Stimulated activated CD4-positive, alpha-beta T cell treated with anti-CD3 and anti-CD28 coated beads, TNF-alpha, amount 100 ng/mL, for 24 hours (primary cell): ENCODE measurements at places on chromosomes 12 and 14.

DNA sequence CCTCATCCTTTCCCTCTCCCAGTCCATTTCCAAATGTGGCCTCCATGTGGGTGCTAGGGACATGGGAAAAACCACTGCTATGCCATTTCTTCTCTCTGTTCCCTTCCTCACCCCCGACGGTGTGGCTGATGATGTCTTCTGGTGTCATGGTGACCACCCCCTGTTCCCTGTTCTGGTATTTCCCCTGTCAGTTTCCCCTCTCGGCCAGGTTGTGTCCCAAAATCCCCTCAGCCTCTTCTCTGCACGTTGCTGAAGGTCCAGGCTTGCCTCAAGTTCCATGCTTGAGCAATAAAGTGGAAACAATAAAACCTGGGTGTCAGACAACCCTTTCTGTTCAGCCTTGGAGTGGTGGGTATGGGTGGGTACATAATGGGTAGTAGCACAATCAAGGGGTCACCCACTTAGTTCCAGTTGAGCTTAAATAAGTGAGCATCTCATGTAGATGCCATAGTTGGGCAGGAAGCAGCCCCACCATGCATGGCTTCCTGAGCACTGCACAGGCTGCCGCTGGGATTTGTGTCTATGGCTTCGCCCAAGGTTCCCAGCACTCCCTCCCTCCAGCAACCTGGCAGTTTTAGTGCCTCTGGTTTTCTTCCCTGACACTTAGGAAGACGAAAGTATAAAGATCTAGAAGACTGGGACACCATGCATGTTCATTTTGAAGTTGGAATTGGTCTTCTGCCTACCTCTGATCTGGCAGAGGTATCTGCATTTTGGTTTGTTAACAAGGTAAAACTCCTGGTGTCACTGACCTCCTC is 8.7 kb upstream of the ITFG2 start:
- DNase-seq: no peak

- no peak for DNase-seq
These were observed 55.0 kb upstream of the NELL2 start for GRCh38 chr12:44930972-44931600.

DNA sequence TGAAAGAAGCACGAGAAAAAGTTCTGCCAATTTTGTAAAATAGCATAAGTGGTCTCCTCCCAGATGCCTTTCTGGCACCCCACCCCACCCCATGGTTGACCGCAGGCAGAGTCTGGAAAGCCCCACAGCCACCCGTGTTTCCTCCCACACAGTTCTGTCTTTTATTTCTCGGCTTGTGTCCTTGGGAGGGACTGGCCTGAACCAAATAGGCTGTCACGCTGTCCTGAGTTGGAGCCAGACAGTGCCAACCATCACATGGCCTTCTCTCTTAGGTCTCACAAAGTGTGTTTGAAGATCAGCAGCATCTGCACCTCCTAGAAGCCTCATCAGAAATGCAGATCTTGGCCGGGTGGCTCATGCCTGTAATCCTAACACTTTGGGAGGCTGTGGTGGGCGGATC is 10.2 kb upstream of the LTA4H start:
- no peak for DNase-seq

DNA sequence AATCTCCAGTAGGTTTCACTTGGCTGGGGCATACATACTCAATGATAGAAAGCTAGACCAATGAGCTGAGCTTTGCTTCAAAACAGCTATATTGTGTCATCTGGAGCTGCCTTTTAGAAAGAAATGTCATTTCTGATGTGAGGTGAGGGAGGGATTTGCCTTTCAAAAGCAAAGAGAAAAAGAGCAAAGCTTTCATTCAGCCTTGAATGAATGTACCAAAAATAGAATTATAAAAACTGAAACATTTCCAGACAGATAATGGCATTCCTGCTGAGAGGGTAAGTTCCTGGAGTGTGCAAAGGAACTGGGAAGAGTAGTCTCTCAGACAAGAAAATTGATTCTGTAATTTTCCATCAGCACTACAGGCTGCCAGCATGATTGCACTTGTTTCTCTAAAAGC is 710.0 kb downstream of the LRFN5 start:
- DNase-seq: no peak

GRCh38 chr14:99703381-99703780 is 19.3 kb downstream of the CYP46A1 start:
- no peak for DNase-seq

DNA sequence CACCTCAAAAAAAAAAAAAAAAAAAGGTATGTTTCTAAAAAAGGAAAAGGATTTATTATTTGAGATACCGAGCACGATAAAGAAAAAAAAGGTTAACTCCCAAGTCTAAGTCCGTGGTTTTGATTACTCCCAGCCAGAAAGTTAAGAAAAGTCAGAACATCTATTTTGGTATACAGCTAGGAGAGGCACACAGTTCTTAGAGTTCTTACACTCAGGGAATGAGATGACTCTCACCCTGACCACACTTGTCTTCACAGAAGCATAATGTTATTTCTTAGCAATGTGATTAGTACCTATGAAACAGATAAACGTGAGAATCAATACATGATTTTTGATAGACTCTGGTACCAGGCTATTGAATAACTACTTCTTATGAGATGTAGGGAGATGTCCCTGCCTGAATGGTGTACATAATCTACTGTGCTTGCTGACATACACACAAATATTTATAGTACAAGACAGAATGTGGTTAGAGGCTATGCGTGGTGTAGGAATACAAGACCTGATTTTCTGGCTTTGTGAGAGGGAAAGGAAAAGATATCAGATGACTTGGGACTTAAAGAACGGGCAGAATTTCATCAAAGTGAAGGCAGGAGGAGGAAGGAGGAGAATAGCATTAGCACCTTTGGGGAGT is 31.6 kb downstream of the LIMA1 start:
- no peak for DNase-seq

DNA sequence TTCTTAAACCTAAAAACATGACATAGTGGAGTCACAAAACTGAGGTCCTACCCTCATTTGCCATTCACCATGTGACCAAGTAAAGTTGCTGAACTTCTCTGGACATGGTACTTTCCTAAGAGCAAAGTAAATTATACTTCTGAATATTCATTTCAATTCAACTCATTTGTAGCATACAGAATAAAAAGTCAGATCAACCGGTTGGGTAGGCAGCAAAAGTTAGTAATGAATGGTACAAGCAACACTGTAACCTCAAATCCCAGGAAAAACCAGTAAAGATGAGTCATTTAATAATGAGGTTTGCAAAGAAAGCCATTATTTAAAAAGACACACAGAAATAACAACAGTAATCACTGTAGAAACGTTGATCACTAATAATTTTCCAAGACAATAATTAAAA is 8.7 kb downstream of the POLE2 start:
- DNase-seq: no peak

DNA sequence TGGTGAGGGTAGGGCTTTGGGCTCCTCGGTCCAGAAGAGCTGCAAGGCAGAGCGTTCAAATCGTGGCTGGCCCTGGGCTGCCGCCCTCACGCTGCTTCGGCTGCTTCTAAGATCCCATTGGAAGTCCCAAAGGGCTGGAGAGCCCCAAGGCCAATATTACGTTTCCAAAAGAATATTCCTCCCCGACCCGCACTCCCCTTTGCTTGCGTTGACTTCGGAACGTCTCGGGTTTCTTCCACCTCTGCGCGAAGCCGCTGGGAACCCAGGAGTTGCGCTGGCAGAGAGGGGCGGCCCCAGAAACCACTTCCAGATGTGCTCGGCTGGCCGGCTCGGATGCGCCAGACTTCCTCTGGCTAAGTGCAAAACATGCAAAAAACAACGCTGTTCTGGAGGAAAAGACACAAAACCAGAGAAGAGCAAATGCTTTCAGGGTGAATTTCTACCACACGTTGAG is at the start of gene GLT8D2:
Gene GLT8D2 (minus strand): TSS at position 285 of the 454 bp plus-strand sequence. CDS start 30,539 bp downstream, outside the sequence.
- no peak for DNase-seq

DNA sequence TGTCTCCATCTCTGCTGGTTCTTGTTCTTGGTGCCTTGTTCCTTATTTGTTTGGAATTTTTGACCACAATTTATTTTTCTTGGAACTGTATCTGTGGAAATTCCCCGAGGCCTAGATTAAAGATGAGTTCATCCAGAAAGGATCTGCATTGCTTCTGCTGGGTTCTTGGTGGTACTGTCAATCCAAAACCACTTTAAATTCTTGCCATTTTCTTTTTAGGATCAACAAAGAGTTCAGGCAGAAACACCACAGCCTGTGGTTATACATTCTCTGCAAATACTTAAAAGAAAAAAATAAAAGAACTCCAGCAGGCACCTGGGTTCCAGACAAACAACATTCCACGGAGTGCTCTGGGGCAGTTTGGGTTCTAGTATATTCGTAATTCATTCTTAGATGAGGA is 6.0 kb upstream of the VAMP1 start:
- DNase-seq: no peak

- no peak for DNase-seq
These were observed 62.3 kb downstream of the SPRING1 start for GRCh38 chr12:116675339-116676107.

GRCh38 chr14:78848234-78848820 is 678.2 kb downstream of the NRXN3 start:
- no peak for DNase-seq

- DNase-seq: no peak
These were observed 100.5 kb upstream of the MDM1 start for GRCh38 chr12:68432622-68433021.

DNA sequence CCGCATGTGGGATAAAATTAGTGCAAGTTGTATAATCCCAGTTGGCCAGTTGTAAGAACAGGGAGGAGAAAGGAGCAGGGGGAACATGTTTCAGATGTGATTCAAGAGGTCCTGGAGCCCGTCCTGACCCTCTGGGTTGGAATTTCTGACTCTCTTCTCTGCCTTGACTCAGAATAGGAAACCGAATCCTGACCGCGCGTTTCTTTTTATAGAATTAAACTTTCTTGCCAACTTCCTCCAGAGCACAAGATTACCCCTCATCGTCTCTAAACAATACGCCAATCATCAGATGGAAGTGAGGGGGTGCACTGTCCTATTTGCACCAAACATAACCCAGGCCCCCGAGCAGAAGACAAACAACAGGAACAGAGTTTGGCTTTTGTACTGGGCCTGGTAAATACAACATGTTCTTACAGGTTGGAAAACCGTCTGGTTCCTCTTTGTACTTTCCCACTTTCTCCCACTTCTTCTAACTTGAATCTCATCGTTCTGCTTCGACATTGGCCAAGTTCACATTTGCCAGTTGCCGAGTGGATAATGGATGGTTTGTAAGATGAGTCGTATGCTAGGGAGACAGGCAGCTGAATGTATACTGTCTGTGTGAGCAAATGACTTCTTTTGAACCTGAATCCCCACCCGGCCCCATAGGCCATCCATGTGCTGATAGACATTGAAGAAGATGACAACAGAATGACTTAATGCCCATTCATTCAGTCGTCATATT is 42.6 kb upstream of the MED13L start:
- no peak for DNase-seq

DNA sequence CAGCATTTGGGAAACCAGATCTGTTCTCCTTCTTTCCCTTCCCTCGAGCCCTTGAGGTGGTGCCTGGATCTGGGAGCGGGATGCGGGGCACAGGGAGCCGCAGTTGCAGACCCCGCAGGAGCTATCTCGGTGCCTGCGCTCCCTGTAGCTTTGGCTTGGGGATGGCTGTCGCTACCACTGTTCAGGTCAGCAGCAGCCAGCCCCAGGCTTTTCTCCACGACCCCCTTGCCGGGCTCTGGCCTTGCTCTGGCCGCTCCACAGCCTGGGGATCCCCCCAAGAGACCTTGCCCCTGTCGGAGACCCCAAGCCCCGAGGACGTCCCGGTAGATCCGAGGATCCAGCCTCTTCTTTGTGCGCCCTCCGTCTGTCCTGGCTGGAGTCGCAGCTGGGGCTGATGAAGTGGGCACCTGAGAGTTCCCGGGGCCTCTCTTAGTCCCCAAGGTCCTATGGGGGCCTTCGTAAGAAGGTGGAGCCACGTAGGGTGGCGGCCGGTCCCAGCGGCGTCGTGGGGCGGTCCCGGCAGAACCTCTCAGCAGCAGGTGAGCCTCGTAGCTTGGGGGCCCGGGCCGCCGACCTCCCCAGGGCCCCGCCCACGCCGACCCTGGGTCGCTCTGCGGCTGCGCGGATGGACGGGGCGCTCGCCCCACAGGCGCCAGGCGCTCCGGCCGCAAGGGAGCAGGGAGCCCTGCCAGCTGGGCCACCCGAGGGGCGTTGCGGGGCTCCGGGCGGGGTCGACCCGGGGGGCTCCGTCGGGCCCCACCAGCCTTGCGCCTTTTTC is 1.3 kb downstream of the DDN start:
- DNase-seq: no peak

DNA sequence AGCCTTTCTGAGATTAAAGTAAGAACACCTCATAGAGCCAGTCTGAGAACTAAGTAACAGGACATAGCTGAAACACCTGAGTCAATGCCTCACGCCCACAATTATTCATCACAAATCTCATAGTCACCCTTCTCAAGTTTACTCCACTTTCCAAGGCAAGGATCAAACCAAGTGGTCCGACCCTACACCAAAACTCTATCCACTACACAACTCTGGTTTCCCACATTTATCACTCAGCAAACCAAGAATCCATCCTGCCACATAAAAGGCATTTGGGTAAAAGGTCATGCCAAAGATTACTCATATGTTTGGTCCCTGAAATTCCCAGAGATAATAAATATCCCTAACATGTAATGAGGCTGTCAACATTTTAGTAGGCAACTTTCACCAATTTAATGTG is 144.1 kb downstream of the RPAP3 start:
- DNase-seq: no peak

DNA sequence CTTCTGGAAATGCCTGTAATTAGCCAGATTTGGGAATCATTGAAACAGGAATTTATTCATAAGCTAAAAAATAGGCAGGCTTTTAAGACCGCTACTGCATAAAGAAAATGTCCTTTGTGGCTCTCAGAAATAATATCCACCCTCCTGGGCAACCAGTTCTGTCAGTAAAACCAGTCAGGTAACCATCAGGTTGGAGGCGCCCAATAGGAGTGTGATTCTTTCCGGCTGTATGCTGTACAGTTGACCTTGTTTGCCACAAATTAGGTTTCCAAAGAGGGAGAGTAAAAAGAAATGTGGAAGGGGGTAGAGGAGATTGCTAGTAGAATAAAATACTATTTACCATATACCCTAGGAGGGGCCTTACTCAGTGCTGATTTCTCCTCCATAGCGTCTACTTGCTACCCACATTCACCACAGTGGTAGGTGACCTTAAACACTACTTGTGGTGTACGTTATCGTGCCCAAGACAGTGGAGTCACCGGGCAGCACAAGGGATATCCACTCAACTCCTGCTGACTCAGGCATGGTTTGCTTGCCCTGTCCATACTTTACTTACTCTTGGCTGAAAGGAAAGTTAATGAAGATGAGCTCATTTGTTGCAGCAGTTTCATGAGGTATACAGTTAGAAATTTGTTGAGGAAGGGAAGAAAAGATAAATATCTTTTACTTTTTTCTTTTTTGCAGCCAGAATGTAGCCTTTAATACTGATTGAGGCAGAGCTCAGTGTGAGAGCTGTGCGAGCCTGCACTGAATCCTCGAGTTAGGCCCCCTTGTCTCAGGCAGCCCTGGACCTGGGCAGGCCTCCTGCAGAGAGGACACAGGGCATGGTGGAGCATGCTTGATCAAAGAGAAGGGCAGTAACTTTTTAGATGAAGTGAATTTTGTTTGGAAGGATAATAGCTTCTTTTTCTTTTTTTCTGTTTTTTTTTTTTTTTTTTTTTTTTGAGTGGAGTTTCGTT is 76.7 kb downstream of the DIP2B start:
- no peak for DNase-seq
